Posterior vena cava (tissue), 2 donors: ENCODE measurements at places on chromosomes 7 and 10. TPM values are rescaled to one million over a fixed set of nuclear protein-coding genes. Genes with fewer than 3 reads are reported as not detected.

- no peak for DNase-seq
Measured at GRCh38 chr7:64774204-64774842, 19.9 kb upstream of the ZNF138 start.

ERV3-1 gene
- total RNA-seq: 9.5 TPM

MMP21 gene
- total RNA-seq: 0.28 TPM

GRCh38 chr10:1185911-1186682, 129.9 kb downstream of the WDR37 start:
- peak; percentile 75 for DNase-seq
